ENCODE measurements at places on chromosomes 16 and 17. TPM values are rescaled to one million over a fixed set of nuclear protein-coding genes. Genes with fewer than 3 reads are reported as not detected.

Gene PYDC1
- total RNA-seq = not detected

Gene TNP2
- not detected for total RNA-seq

Gene ITGB3
- not detected for total RNA-seq

GRCh38 chr17:27762527-27763305 is 37.6 kb downstream of the NOS2 start:
- DNase-seq = peak; percentile 31

DNA sequence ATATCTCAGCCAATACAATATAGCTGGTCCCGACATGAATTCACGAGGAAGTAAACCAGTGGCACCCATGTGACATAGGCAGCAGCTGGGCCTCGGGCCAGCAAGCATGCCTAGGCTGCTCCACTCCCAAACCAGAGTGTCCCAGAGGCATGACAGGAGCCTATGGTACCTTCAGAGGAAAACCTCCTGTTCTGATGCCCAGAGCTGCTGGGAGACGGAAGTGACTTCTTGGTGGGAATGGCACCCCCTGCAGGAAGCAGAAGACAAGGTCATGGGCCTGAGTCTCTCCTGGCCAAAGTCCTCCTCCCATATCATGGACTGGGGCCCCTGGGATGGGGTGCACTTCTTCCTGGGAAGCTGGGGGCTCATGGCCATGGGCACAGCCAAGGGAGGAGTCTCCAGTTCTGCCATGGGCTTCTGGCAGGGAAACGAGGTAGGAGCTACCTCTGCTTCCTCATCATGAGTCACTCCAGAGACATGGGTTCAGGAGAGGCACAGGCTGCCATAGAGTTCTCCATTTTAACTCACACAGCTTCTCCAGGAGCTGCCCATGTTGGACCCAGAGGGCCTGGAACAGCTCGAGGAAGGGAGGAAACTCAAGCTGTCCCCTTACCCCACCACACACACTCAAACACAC is 13.4 kb downstream of the FBF1 start:
- no peak for DNase-seq

GRCh38 chr16:77786186-77786847 is 2.0 kb upstream of the VAT1L start:
- DNase-seq = no peak

Data from A172 (cell line).